NCI-H1694 treated with DMSO at 0.1 percent for 48 hours (cell line): ENCODE measurements at places on chromosomes 7 and 10.

DNA sequence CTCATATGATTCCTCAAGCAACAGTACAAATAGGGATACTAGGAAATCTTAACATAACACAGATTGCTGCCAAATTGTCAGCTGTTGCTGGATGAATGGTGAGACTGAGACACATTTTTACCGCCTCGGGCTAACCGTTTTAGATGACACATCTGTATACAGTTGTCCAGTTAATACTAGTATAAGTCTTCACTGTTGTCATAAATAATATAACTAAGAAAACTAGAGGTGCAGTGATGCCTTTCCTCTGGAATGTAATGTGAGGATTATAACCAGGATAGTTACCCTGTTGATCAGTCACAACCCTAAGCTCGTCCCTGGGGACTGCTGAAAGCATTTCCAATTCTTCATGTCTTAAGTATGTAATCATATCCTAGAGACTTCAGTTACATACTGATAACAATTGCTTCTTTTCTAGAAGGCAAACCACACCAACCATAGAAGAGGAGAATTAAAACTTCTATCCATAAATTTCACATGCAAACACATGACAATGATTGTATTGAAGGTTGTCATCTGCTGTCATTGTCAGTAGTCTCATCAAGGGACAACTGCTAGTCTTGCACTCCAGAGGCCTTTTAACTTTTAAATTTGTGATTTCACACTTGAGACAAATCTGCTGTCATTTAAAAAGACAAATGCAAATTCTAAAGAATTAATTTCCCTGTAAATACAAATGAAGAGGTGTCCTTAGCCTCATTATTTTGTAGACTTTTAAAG, 100.4 kb upstream of the SEMA3D start:
- no peak for DNase-seq

DNA sequence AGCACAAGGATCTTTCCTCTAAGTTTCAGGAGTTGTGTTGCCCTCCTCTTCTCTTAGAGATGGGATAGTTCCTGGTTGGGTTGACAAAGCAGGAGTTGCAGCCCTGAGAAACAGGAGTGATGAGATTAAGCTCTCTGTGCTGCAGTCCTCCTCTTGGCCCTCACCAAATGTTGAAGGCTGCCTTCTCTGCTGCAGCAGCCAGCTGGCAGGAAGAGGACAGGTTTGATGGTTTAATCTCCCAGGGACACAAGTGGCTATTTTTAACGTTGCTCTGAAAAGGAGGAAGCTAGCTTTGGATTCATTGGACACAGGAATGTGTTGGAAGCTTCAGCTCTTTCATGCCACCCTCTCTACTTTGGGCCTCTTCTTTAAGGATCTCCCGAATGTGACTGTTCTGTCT, 9.4 kb downstream of the STRIP2 start:
- DNase-seq: no peak

GRCh38 chr7:75979759-75980429, 14.5 kb downstream of the TMEM120A start:
- DNase-seq: no peak

GRCh38 chr7:37352974-37353948, 95.4 kb downstream of the ELMO1 start:
- no peak for DNase-seq

DNA sequence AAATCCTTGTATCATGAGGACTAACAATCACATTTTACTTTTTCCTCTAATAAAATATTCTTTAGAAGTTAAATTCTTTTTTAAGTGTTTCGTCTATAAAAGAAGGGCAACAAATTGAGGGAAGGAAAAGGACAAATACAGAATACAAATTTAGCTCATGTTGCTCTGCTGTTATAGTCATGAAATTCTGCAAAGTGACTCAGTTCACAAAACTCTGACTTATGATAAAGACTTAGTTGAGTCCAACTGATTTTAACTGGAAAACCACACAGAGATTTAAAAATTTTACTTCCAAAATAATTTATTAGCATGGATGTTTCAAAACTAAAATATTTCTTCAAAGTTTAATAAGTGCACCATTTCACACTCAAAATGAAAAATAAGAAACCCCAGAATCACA, 75.0 kb upstream of the GPR22 start:
- DNase-seq: no peak
